AG09309 (cell line): ENCODE measurements at places on chromosomes 12 and 14.

GRCh38 chr12:48765753-48766162, 23.1 kb downstream of the ADCY6 start:
- DNase-seq: no peak

GRCh38 chr12:47216150-47216677, 136.5 kb upstream of the AMIGO2 start:
- DNase-seq: no peak

GRCh38 chr14:23093104-23093503, 1.8 kb downstream of the ACIN1 start:
- no peak for DNase-seq

GRCh38 chr12:11162502-11162901, 8.5 kb upstream of the SMIM10L1 start:
- no peak for DNase-seq

DNA sequence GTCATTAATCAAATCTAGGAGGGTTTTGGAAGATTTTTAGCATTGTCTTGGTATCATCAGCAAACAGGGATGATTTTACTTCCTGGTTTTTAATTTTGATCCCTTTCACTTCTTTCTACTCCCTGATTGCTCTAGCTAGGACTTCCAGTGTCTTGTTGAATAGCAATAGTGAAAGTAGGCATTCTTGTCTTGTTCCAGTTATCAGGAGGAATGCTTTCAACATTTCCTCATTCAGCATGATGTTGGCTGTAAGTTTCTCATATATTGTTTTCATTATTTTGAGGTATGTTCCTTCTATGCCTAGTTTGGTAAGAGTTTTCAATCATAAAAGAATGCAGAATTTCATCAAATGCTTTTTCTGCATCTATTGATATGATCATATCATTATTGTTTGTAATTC, 244.2 kb upstream of the CLEC14A start:
- DNase-seq: no peak

GRCh38 chr12:99195474-99195873, 452.1 kb upstream of the GARIN6 start:
- DNase-seq: no peak

DNA sequence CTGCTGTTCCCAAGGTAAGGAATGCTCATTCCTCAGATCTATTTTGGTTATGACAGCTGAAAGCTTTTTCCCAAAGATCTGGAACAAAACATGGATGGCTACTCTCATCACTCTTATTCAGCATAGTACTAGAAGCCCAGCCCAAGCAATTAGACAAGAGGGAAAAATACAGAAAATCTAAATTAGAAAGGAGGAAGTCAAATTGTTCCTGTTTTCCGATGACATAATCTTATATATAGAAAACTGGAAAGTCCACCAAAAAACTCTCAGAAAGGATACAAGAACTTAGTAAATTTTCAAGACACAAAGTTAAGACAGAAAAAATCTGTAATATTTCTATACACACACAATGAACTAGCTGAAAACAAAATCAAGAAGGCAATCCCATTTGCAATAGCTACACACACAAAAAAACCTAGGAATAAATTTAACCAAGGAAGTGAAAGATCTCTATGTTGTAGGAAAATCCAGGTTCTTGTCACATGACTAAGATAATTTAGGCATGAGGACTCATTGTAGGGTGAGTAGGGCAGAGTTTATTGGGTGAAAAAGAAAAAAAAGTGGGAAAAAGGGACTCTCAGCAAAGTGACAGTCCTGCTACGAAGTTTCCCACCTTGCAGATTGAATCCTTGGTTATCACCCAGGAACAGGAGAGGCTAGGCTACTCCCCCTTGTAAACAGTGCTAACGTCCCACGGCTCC, 28.6 kb upstream of the KLRB1 start:
- DNase-seq: no peak

DNA sequence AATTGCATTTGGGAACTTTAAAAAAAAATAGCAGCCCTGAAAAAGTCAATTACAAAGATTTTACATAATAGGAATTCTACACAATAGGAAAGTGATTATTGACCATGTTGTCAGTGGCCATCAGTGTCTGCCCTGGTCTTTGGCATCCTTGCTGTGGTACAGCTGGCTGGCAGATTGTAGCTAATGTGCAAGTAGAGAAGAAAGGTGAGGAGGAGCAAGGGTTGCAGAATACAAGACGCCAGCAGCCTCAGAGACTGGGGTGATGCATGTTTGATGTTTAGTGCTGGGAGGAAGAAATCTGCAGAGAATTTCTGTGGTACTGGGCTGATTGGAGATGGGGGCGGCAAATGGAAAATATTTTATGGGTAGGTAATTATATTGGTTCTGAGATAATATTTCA, 322.9 kb downstream of the TMEM117 start:
- no peak for DNase-seq

- no peak for DNase-seq
Measured at GRCh38 chr12:121748218-121748570, 35.6 kb downstream of the TMEM120B start.

GRCh38 chr14:103392572-103392971, 7.4 kb downstream of the MARK3 start:
- no peak for DNase-seq

DNA sequence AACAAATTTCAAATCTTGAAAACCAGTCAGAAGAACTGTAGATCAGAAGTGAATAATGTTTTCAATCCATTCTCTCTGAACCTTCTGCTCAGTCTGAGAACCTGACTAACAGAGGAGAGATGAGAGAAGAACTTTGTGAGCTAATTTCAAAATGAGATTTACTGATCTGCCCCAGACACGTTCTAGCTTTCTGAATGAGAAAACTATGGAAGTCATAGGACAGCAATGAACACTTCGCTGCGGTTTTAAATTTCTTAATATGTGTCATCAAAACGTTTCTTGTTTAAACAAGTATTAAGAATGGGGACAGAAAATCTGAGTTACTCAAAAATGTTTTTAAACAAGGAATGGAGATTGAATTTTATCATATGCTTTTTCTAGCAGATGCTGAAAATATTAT, 66.6 kb upstream of the FAR2 start:
- peak; percentile 13 for DNase-seq
